HuH-7.5 (cell line): ENCODE measurements at places on chromosomes 4 and X.

- no peak for DNase-seq
Measured at GRCh38 chrX:129759576-129760061, 20.1 kb upstream of the SASH3 start.

- no peak for DNase-seq
Measured at GRCh38 chrX:134566506-134566905, 91.8 kb downstream of the PLAC1 start.

- DNase-seq: no peak
Measured at GRCh38 chrX:10847333-10847732, 226.9 kb upstream of the MID1 start.

- DNase-seq: no peak
Measured at GRCh38 chrX:329291-329910, 10.8 kb upstream of the GTPBP6 start.

DNA sequence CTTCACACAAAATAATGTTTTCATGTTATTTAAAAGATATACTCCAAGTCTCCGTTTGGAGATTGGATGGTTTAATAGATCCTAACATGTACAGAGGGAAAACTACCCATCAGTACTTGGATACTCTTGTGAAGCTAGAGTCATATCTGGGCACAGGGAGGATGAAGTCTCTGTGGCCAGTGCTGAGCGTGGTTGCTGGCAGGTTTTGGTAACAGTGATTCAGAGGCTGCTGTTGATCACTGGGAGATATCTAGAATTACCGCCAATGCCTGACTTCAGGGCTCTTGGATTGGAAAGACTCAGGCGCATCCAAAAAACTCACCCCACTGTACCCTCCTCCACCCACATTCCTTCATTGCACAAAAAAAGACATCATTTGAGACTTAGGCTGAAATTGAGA is 107.2 kb upstream of the PGRMC2 start:
- DNase-seq: no peak

GRCh38 chrX:12811658-12812057 is 20.4 kb downstream of the PRPS2 start:
- DNase-seq: no peak

DNA sequence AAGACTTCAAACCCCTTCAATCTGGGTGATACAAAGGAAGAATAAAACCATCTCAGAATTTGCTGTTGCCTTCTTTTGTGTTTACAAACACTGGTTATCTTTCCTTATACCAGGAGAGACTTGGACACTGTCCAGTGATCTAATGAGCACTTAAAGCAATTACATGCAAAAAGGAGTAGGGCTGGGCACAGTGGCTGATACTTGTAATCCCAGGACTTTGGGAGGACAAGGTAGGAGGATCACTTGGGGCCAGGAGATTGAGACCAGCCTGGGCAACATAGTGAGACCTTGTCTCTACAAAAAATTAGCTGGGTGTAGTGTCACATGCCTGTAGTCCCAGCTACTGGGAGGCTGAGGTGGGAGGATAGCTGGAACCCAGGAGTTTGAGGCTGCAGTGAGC is 95.7 kb upstream of the DRD5 start:
- no peak for DNase-seq

DNA sequence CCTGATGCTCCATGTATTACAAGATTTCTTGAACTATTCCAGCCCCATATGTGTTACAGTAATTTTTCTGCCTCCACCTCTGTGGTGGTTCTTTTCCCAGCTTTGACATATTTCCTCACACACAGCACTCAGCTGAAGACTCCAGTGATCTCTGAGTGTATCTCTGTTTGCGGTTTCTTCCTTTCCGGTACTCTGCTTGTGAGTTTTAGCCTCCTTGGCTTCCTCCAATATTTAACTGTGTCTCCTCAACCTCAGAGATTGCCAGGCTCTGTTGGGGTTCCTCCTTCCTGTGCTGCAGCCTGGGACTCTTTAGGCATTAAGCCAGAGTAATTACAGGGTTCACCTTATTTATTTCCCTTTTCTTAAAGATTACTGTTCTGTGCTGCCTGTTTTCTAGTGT is 73.2 kb downstream of the NFKB1 start:
- DNase-seq: no peak

DNA sequence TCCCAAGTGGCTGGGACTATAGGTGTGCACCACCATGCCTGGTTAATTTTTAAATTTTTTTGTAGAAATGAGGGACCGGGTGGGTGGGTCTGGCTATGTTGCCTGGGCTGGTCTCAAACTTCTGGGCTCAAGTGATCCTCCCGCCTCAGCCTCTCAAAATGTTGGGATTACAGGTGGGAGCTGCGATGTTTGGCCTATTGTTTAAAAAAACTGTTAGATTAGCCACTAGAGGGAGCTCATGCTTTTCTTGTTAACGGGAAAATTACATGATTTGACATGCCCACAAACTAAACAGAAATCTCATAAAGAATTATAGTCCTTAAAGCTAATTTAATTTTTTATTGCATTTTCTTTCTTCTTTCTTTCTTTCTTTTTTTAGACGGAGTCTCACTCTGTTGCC is 5.0 kb upstream of the SDAD1 start:
- DNase-seq: no peak

- no peak for DNase-seq
Measured at GRCh38 chrX:119453202-119453601, 15.0 kb upstream of the SLC25A5 start.

DNA sequence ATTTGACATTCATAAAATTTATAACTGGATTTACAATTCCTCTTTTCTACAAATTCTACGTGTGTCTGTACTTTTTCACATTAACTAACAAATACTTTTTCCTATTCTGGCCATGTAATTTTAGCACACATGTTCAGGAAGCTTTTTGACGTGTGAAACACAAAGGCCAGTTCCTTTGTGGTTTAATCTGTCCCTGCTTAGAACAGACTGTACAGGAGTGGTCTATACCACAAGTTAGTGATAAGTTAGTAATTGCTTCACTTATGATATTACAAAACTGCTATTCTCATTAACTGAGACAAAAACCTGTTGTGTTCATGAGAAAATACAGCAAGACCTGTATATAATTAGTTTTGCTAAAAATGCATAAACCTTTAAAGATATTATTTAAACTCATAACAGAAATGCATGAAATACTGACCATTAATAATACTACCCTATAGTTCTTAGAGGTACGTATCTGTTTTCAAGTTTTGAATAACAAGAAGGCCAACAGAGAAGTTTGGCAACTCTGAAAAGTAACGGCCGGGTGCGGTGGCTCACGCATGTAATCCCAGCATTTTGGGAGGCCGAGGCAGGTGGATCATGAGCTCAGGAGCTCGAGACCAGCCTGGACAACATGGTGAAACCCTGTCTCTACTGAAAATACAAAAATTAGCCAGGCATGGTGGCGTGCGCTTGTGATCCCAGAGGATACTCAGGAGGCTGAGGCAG is 13.7 kb upstream of the AREG start:
- DNase-seq: no peak

GRCh38 chrX:149916745-149917392 is 12.5 kb upstream of the HSFX4 start:
- no peak for DNase-seq

GRCh38 chrX:124239324-124239723 is 93.1 kb upstream of the TEX13D start:
- DNase-seq: no peak

DNA sequence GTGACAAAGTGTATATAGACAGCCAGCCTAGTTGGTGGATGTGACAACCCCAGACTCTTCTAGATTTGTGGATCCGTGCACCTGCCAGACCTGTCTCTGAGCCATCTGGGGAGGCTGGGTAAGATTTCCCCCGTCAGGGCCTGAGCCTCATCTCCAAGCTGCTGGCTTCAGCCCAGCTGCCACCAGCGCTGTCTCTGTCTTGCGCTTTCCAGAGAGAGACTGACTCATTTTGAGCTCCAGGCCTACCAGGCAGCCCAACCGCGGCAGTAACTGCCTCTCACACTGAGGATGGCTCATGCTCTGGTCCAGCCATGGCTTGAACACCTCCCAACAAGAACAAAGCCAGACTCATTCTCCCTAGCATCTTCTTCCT is 26.4 kb downstream of the NOP14 start:
- no peak for DNase-seq

GRCh38 chr4:105470766-105471165 is 3.1 kb downstream of the PPA2 start:
- no peak for DNase-seq

DNA sequence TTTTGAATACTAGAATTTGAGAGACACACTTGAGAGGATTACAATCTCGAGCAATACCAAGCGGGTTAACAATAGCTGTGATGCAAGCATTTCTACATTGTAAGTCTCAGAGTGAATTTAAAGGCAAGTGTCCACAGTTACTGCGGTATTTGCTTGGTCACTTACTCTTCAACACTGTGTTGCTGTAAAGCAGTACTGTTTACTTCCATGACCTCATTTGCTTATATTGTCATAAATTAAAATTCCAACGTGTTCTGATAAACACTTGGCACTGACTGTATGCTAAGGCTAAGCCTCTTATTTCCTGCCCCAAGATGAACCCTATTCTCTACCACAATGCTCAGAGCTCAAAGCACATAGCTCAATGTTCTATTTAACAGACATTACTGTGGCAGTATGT is 11.1 kb downstream of the EXOC1L start:
- no peak for DNase-seq

- DNase-seq: no peak
Measured at GRCh38 chr4:163693211-163693610, 198.7 kb downstream of the TMA16 start.

DNA sequence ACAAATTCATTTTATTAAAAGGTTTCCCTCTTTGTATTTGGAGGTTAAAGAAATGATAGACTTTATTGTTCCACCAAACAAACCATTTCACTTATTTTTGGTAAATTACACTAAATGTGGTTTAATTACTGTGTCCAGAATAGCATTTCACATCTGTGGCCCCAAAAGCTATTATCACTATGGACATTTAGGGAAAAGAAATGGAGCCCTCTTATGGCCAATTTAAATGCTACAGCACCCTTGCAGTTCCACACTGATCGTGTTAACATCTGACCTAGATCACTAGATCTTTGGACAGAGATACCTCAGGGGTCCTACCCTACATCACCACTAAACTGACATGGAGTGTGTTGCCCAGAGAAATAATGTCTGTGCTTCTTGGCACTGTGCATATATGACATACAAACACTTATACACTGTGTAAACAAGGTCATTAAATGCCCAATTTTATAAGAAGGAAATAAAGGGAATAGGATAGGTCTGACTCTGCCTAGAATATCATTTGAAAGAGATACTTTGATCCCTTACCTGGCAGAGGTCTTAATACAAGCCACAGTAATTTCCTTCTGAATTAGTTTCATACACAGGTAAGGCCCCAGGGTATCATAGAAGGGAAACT is 163.9 kb downstream of the KDR start:
- no peak for DNase-seq

DNA sequence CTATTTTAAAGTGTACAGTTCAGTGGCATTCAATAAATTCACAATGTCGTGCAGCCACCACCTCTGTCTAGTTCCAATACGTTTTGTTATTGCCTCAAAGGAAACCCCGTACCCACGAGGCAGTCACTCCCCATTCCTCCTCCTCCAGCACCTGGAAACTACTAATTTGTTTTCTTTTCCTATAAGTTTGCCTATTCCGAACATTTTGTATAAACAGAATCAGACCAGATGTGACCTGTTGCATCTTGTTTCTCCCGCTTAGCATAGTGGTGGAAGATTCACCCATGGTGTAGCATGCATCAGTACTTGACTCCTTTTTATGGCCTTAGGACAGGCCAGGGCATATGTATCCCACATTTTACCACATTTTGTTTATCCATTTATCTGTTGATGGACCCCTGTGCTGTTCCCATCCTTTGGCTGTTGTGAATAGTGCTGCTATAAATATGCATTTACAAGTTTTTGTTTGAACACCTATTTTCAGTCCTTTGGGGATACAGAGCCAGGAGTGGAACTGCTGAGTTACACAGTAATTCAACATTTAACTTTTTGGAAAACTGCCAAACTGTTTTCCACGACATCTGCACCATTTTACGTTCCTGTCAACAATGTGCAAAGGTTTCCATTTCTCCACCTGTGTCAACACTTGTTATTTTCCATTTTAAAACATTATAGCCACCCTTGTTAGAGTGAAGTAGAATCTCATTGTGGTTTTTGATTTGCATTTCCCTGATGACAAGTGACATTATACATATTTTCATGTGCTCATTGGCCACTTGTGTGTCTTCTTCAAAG is 57.8 kb upstream of the STX18 start:
- no peak for DNase-seq

DNA sequence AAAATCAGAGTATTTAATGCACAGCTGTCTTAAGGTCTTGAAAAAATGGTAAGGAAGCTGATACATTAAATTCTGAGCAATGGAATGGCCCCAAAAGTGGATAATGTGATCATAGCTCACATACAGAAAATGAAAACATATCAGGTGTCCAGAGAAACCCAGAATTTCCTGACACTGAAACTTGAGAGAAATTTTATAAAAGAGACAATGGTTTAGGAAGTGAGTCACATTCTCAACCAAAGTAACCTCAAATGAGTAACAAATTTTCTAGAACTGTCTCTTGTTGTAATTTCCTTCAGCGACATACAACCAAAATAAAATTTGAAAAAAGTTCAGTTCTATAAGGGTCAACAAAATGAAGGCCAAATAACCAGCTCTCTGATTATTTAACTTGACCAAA is 37.4 kb upstream of the PACRGL start:
- no peak for DNase-seq

DNA sequence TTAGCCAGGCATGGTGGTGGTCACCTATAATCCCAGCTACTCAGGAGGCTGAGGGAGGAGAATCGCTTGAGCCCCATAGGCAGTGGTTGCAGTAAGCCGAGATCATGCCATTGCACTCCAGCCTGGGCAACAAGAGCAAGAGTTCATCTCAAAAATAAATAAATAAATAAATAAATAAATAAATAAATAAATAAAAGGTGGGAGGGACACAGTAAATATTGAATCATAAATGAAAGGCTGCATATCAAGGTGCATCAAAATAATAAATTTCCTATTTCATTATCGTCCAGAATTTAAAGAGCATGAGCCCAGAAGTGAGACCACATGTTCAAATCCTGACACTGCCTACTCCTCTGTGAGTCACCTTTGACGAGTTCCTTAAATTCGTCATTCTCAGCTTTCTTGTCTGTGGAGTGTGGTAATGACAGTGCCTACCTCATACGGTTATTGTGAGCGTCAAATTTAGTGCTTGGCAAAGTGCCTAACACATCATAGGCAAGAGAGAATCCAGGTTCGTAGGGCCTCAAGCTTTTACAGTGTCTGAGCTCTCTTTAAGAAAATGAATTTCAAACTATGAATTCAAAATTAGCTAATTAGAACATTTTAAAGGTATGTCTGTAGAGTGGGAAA is 49.9 kb downstream of the IL15 start:
- no peak for DNase-seq

DNA sequence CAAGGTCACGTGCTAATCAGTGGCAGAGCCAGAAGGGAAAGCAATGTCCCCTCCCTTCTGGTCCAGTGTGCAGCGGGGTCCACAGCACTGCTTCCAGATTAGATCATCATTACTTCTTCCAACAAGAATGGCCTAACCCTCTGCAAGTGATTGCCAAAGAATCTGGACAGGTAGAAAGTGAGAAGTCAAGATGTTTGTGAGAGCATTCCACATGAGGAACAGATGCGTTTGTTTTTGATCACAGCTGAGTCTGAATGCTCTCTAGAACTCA is 147.7 kb downstream of the SHROOM3 start:
- DNase-seq: no peak
